ENCODE measurements at places on chromosomes 11 and 22. TPM values are rescaled to one million over a fixed set of nuclear protein-coding genes. Genes with fewer than 3 reads are reported as not detected.

The OR5M10 gene
- not detected for total RNA-seq

The SNX15 gene
- 18.3 TPM for total RNA-seq

- DNase-seq = no peak
These were observed 431.3 kb downstream of the TBC1D22A start for GRCh38 chr22:47193606-47194329.

DNA sequence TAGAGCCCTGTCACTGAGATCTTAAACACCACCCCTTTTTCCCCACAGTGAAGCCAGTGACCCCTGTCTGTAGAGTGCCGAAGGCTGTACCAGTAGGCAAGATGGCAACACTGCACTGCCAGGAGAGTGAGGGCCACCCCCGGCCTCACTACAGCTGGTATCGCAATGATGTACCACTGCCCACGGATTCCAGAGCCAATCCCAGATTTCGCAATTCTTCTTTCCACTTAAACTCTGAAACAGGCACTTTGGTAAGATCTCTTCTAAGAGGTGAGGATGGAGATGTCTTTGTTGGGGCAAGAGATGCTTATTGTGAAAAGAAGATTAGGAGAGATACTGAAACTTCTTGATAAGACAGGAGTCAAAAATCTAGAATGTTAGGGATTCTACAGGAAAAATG lies 75.9 kb downstream of the JAM3 start:
- no peak for DNase-seq

- no peak for DNase-seq
These were observed 68.0 kb upstream of the YWHAH start for GRCh38 chr22:31876156-31876920.

GRCh38 chr22:33163815-33164214 lies 105.6 kb upstream of the SYN3 start:
- no peak for DNase-seq

DNA sequence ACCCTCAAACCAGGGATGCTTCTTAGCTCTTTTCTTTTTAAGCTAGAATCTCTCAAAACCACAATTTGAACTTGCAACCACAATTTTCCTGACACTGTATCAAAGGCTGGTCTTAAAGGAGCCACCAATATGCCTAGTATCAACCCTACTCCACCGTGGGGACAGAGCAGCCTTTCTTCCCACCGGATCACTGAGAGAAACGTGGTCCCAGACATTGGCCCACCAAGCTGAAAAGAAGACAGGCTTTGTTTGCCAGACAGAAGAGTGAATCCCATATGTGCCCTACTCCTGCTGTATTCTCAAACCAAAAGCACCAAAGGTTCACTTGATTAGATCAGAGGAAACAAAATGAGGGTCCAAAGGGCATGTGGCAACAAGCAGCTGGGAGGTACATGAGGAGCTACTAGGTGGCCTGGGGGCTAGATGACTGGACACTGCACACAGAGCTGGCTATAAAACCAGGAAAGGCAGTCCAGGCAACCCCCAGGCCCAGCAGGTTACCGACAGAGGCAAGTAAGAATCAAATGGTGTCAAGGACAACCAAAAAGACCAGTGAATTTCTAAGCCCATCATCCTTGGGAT lies 3.6 kb upstream of the VWCE start:
- no peak for DNase-seq
